ENCODE measurements at places on chromosomes 1 and 21. TPM values are rescaled to one million over a fixed set of nuclear protein-coding genes. Genes with fewer than 3 reads are reported as not detected.

Gene ATAD3C
- total RNA-seq, result 3.5 TPM

Gene CLCA1
- total RNA-seq, result not detected

Gene ZNF684
- total RNA-seq, result 4.7 TPM

Gene LRRC38
- total RNA-seq, result not detected

Gene FAM78B
- total RNA-seq, result not detected

Gene PODN
- total RNA-seq, result 0.39 TPM

Gene TCP10L
- total RNA-seq, result 0.39 TPM

Gene PLCH2
- total RNA-seq, result 0.39 TPM

Gene FAM110D
- total RNA-seq, result not detected

Gene RIPPLY3
- total RNA-seq, result 0.79 TPM

Gene TACSTD2
- total RNA-seq, result 37.7 TPM

Gene KCNJ9
- not detected for total RNA-seq

Gene LORICRIN
- not detected for total RNA-seq

Gene AZIN2
- 2.6 TPM for total RNA-seq

Gene CTBS
- 7.3 TPM for total RNA-seq

Gene PYHIN1
- total RNA-seq, result not detected

Gene MXRA8
- 461 TPM for total RNA-seq

Gene SPATA21
- total RNA-seq, result not detected

Gene S100B
- total RNA-seq, result not detected

Gene NCAM2
- not detected for total RNA-seq

Gene OR2T33
- 0.54 TPM for total RNA-seq

Gene ADAMTS1
- 57.5 TPM for total RNA-seq

Gene PGLYRP4
- not detected for total RNA-seq

Gene ITLN1
- total RNA-seq, result not detected

Gene SPRR5
- total RNA-seq, result not detected

Gene CYP4A22
- not detected for total RNA-seq

Gene CTNNBIP1
- 38.5 TPM for total RNA-seq

Gene ZNF669
- total RNA-seq, result 6.9 TPM

Gene CD48
- total RNA-seq, result not detected

Gene TMEM79
- total RNA-seq, result 3.3 TPM

Gene ARL8A
- 11.8 TPM for total RNA-seq

Gene GJC2
- 0.79 TPM for total RNA-seq

Gene TGFBR3
- total RNA-seq, result 25.1 TPM

Gene CFAP45
- 1.1 TPM for total RNA-seq

Gene PRRX1
- total RNA-seq, result 0.79 TPM

Gene TAF13
- 39.7 TPM for total RNA-seq

Gene UBE2U
- not detected for total RNA-seq

Gene FCGR2B
- total RNA-seq, result not detected

Gene EXTL1
- total RNA-seq, result 6.7 TPM

Gene CFAP74
- total RNA-seq, result not detected

Gene ATP5IF1
- 103 TPM for total RNA-seq

Gene SLC25A34
- total RNA-seq, result 0.33 TPM

Gene C1QA
- not detected for total RNA-seq

Gene RGS16
- total RNA-seq, result 0.11 TPM

Gene RNU5D-1
- not detected for total RNA-seq

Gene GBP2
- total RNA-seq, result 17.8 TPM

Gene ITLN2
- total RNA-seq, result not detected

Gene NIBAN1
- 0.33 TPM for total RNA-seq

Gene GJB5
- total RNA-seq, result 42.8 TPM

Gene CLDN17
- not detected for total RNA-seq

Gene APOBEC4
- not detected for total RNA-seq

Gene PLA2G2C
- not detected for total RNA-seq

Gene FALEC
- total RNA-seq, result not detected

Gene S100A7
- not detected for total RNA-seq

Data from placental epithelial cell (primary cell).